Fibroblast of gingiva (primary cell): ENCODE measurements at places on chromosomes 11 and 22.
A peak's percentile ranks its signal among the peaks of the same experiment; 100 is the strongest.

DNA sequence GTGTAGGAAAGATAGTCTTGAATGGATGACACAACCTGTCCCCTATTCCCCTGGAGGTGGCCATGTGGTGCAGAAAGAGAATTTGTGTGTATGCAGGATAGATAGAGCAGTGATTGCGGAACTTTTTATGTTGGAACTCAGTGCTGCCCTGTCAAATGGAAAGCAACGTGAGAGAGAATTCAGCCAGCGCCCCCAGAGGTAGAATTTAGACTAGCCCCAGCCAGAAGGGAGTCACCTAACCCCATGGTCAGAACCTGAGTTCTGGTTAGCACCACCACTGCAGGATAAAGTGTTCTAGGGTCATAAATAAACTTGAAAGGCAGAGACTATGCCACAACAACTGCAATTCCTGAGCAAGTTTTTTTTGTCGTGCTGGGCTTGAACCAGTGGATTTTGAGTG lies 152.9 kb upstream of the GRIA4 start:
- DNase-seq = no peak

DNA sequence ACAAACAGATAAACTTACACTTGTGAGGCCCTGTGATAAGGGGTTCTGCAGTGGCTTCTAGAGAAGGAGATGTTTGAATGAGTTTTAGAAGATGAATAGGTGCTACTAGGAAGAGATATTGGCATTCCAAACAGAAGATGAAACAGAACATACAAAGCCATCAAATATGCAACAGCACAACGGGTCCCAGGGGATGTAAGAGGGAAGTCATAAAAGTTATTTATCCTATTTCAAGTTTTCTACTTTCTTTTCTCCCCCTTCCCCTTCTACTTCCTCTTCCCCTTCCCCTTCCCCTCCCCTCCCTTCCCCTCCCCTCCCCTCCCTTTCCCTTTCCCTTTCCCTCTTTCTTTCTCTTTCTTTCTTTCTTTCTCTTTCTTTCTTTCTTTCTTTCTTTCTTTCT lies 94.9 kb upstream of the CADM1 start:
- DNase-seq = no peak

DNA sequence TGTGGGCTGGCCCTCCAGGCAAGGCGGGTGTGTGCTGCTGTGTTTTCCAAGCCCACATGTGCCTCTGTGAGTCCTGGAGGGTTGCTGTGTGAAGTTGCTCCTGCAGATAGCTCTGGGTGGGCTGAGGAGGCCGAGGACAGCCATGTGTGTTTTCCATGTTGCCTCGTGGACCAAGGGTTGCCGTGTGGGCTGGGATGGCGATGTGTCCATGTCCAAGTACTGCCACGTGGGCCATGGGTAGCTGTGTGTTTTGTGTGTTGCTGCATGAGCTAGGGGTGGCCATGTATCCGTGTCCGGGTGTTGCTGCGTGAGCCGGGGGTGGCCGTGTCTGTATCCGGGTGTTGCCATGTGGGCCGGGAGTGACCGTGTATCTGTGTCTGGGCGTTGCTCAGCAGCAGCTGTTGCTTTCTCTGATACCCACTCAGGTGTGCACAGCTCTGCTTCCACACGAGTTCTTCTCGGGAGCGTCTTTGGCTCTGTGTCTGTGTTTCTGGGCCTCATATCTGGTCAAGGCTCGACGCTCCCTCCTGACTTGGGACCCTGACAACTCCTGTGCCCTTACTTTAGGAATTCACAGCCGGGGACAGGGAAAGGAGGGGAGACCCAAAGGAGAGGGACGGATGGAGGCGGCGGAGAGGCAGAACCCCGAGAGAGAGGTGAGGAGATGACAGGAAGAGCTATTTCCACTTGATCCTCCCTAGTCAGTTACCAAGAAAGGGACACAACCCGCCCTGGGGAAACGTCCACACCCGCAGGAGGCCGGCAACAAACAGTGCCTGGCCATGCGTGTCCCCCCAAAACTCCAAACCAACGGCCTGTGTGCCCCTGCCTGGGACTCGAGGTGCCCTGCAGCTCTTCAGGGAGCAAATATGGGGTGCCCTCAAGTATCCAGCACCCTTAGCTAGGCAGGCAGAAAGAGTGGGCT lies 83.1 kb downstream of the PHF21B start:
- DNase-seq = no peak

DNA sequence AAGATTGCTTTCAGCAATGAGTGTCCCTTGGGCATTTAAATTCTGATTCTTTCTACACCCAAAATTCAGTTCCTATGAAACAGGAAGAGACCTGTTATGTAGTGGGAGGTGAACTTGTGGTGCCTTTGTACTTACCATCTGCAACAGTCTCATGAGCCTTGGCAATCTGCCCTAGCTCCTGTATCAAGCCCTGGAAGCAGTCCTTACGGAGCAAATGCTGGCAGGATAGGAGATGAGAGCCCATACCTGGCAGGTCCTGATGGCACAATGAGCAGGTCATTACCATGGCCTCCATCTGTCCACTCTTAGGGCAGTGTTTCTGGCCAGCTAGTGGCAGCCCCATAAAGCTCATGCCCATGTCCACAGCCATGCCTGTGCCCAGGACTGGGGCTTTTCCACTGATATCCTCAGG lies 10.8 kb downstream of the TRIM66 start:
- no peak for DNase-seq

DNA sequence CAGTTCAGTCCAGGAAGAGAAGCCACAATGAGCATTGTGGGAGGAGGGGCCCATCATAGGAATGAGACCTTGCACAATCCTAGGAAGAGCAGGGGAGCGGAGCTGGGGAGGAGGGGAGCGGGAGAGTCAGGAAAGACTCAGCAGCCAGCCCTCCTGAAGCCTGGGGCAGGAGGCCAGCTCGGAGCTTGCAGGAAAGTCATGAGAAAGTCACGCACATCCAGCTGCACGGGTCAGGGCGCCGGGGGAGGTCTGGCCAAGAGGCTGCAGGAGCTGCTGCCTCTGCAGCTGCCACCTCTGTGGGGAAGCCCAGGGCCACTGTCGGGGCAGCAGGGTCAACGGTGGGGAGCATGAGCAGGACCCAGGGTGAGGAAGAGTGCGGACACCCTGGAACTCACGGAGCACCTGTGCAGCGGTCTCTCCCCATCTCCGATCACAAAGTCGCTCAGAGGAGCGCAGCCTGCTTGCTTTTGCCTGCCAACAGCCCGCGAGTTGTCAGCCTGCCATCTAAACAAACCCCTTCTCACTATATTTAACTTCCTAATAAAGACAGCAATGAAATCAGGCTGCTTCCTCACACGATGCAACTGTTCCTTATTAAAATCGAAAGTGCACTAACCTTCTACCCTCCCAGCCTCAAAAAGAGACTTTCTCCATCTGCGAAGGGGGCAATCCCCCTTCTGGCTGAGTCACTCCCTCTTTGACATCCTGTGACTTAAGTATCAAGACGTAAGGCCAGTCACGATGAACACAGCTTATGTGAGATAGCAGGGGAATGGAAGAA lies 52.9 kb upstream of the RTL6 start:
- peak; percentile 90 for DNase-seq

DNA sequence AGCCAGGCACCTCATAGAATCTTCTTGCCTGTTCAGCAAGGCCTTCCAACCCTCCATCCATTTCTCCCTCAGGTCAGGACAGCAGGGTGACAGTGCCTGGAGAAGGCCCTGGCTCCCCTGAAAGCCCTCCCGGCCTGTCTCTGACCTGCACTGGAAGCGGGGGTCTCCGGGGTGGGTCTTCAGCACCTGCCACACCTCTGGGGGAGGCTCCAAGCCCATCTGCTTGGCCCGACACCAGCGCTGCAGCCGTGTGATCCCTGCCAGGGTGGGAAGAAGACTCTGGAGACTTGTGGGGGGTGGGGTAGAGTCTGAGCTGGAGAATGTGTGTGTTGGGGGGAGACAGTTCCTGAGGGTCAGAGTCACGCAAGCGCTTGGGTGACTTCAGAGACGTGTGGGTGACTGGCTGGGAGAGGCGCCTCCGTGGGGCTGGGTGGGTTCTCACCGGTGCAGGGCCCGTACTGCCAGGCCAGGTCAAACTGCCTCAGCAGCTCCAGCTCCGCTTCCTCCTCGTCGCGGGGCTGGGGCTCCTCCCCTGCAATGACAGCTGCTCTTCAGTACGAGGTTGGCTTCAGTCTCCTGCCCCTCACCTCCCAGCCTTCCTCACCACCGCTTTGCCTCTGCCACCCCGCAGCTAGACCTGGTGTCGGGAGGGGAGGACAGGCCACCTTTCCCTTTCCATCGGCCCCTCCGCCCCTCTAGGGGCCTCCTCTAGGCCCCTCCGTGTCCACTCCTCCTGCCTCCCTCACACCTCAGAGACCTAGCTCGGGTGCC lies 615 bp downstream of the POLD4 start:
- DNase-seq = no peak

DNA sequence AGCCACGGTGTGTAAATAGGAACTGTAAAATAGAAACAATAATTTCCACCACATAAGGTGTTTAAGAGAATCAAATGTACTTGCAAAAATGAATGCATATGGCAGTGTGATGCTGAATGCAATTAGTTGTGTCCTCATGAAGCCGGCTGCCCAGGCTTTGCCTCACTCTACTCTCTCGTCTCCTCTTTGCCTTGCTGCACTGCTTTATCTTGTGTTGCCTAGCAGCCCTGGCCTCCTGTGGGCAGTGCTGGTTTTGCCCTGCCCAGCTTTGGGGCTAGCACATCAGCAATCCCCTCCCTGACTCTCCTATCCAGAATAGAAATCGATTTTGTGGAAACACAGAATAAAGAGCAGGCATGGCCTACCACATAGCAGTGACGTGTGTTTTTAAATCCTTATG lies 30.0 kb downstream of the LRRC32 start:
- DNase-seq = no peak

DNA sequence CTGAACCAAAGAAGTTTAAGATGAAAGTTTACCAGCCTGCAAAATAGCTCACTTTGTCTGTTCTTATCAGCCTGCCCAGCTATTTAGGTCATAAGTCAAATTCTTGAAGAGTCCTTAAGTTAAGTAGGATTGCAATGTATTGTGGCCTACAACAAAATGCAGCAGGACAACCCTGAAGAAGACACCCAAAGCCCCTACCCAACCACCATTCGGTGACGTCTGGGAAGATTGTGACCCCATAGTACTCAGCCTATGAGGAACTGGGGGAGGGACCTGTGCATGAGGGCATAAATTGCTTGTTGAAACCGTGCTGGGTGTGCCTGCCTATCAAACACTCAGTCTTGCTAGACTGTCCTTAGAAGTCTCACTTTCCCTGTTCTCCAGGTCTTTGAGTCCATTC lies 50.5 kb upstream of the FDX1 start:
- no peak for DNase-seq

DNA sequence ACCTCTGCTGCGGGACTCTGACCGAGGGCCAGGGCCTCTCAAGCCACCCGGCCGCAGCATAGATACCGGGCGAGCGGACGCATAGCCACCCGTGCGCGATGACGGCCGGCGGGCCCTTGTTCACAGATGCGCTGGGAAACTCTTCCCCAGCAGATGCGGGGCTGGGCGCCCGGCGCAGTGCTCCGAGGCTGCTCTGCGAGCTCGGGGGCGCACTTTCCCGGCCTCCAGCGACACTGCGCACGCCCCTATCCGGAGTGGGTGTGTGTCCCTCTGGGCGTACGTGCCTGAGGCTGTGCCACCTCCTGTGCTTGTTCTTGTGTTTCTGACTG lies 104.7 kb upstream of the E2F8 start:
- DNase-seq = peak; percentile 21

GRCh38 chr11:76234021-76234415 lies 27.7 kb upstream of the WNT11 start:
- DNase-seq = peak; percentile 37

GRCh38 chr11:119486691-119487259 lies 63.8 kb upstream of the THY1 start:
- DNase-seq = no peak

GRCh38 chr11:118238929-118239328 lies 13.2 kb downstream of the MPZL3 start:
- no peak for DNase-seq

- DNase-seq = no peak
Measured at GRCh38 chr11:34755671-34756070, 134.8 kb downstream of the EHF start.

GRCh38 chr11:73653996-73654395 lies 7.6 kb downstream of the PLEKHB1 start:
- DNase-seq = no peak

DNA sequence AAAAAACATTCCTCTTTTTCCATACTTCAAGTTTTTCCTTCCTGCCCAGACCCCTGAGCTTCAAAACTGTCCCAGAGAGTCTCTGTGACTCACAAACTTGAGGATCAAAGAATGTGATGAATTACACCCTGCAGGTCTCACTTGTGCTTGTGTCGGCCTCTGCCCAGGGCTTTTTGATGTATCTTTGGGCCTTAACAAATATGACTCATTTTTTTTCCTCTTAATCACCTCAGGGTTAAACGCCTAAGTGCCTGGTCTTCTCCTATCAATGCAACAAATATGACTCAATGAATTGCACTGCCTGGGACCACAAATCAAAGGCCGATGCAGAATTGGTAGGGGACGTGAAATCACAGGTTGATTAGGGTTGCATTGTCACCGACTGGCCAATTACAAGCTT lies 267.7 kb downstream of the LARGE1 start:
- DNase-seq = no peak

DNA sequence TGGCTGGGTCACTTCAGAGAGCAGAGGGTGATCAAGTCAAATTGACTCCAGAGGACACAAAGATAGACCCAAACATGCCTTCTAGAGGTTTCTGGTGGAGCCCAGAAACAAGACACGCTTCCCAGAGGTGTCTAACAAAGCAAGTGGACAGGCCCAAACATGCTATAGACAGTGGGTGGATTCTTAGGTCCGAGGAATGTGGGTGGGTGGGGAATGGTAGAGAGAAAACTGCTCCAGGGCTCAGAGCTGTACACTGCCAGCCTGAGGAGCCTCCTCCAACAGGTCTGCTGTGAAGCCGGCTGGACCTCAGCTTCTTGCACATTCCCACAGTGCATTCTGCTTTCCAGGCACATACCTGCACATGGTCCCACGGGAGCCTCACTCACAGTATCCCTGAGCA lies 116.8 kb upstream of the NECTIN1 start:
- DNase-seq = no peak

- DNase-seq = peak; percentile 23
Measured at GRCh38 chr11:72045849-72046248, 34.5 kb downstream of the NUMA1 start.

DNA sequence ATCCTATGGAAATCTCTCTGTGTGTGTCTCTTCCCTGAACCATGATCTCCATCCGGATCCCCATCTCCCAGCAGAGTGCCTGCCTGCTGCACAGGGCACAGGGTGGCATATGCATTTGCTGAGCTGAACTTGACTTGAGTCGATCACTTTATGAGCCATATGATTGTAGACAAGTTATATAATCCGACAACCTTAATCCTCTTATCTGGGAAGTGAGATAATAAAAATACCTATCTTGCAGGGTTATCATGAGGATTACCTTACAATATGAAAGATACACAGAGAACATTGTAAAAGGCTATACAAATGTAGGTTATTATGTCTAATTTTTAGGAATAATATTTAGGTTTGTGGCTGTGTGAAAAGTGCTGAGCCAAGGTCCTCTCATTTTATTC lies 124.5 kb downstream of the ST3GAL4 start:
- no peak for DNase-seq

- no peak for DNase-seq
Measured at GRCh38 chr11:57339328-57339727, 1.2 kb downstream of the P2RX3 start.
